Liver (tissue), 10 donors: ENCODE measurements at places on chromosomes 7 and 10. TPM values are rescaled to one million over a fixed set of nuclear protein-coding genes. Genes with fewer than 3 reads are reported as not detected.
A peak's percentile ranks its signal among the peaks of the same experiment; 100 is the strongest.

DNA sequence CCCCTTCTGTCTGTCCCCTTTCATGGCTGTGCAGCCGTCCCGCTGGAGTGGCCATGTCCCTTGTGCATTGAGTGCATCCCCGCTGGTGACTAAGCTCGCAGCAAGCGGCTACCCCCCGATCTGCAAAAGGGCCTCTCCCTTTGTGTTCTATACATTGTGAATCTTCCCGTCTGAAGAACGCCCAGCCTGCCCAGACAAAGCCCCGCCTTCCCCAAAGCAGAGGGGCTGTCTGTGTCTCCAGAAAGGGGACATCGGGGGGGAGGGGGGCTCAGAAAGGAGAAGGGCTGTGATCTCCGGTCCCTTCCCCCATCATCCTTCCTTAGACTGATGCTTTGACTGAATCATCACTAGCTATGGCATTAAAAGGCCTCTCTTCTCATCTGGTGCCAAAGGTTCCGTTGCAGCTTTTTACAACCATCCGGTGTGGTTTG lies 11.9 kb downstream of the NPTX2 start:
- no peak for DNase-seq

GRCh38 chr10:129556316-129556715 lies 89.3 kb downstream of the MGMT start:
- DNase-seq = no peak

DNA sequence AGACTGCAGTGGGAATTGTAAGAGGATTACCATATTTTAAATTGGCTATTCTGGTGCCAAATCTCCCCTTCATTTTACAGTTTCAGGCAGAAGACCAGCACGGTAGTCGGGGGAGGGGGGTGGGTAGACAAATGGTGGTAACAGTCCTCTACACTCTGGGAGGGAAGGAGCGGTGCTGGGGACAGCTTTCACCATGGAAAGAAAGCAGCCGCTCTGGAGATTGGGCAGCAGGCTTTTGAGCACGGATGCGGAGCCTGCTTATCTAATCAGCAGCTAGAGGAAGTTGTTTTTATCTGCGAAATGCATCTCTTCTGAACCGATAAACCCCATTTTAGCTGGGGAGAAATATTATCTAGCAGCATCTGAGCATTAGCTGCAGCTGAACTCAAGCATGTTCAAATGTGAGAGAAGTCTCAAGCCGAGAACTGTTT lies 28.7 kb downstream of the IKZF1 start:
- peak; percentile 40 for DNase-seq

The SSC4D gene
- 1.2 TPM for total RNA-seq

- no peak for DNase-seq
Observed at GRCh38 chr7:18708204-18708603, 212.7 kb downstream of the HDAC9 start.

The ZNF853 gene
- total RNA-seq = 0.67 TPM

DNA sequence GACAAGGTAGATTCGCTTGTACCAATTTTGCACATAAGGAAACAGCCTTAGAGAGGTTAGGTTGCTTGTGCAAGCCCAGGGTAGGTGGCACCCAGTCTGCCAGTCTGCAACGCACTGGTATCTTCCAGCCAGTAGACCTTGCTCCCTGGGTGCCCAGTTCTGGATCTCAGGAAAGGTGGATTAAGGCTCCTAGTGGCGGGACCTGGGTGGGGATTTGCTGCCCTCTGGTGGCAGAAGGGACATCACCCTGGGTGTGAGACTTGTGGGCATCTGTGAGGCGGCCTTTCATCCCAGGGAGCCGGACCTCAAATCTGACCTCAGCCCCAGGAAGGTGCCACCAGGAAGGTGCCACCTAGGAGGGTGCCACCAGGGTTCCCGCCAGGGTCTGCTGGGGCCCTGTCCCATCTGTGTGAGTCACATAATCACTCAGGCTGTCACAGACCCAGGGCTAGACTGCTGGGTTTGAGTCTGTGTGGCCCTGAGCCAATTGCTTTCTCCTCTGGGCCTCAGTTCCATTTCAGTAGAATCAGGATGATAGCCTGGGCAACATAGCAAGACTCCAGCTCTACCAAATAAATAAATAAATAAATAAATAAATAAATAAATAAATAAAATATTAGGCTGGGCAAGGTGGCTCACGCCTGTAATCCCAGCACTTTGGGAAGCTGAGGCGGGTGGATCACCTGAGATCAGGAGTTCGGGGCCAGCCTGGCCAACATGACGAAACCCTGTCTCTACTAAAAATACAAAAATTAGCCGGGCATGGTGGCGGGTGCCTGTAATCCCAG lies 5.3 kb upstream of the PRKRIP1 start:
- peak; percentile 86 for DNase-seq
